Lower leg skin (tissue), 4 donors: ENCODE measurements at places on chromosomes 13 and 19. TPM values are rescaled to one million over a fixed set of nuclear protein-coding genes. Genes with fewer than 3 reads are reported as not detected.
A peak's percentile ranks its signal among the peaks of the same experiment; 100 is the strongest.

The PARP4 gene
- total RNA-seq: 17.0 TPM

The PEX11G gene
- 4.2 TPM for total RNA-seq

The ADAMTSL5 gene
- total RNA-seq: 7.0 TPM

The TSSK6 gene
- 8.7 TPM for total RNA-seq

The ZNF578 gene
- not detected for total RNA-seq

The CACNG6 gene
- not detected for total RNA-seq

GRCh38 chr13:113935001-113935844 is 38.7 kb downstream of the C13orf46 start:
- peak; percentile 80 for DNase-seq

- no peak for DNase-seq
These were observed 7.8 kb downstream of the KHSRP start for GRCh38 chr19:6416658-6417405.

DNA sequence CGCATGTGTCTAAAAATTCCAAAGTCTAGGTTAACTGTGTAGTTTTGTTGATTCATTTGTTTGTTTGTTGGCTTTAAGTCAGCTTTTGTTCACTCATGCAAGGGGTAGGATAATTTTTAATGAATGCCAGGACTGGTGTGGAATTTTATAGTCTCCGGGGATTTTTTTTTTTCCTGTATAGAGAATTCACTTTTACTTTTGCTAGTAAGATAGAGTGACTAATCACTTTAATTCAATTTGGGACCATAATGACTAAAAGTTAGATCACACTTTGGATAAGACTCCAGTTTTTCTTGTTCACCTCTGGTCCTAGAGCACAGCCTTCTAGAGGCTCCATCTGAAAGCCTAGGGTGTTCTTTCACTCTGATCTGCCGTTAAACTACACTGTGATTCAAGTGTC is 1690.0 kb downstream of the PCDH9 start:
- no peak for DNase-seq

DNA sequence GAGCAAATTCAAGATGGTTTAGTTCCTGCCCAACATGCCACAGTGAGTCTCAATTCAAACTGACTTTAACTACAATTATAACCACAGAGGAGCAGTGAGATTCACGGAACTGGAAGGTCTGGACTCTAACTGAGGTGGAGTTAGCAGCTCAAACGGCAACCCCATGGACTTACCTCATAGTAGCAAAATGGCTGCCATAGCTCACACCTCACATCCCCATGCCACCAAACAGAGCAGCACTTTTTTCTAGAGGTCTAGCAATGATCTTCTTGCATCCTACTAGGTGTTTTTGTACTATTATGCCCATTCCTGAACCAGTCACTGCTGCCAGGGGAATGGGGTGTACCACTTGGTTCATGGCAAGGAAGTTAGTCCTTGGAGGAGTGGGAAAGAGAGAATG is 87.7 kb downstream of the ZNF536 start:
- DNase-seq: no peak

DNA sequence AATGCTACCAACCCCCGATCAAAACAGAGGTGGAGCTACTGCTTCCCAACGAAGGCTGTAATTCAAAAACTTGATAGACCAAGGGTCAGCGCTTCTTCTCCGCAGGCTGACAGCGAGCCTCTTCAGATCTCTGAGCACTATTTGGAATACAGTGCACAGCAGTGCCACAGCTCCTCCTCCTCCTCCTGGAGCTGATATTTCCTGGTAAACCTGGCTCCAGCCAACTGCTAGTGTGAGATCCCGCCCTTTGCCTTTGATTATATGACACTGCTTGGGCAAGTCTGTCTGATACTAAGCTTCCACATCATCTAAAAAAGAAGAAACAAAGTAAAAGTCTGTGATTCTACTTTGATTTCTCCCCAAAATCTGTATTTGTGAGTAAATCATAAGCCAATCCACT is 710.5 kb downstream of the DACH1 start:
- no peak for DNase-seq

DNA sequence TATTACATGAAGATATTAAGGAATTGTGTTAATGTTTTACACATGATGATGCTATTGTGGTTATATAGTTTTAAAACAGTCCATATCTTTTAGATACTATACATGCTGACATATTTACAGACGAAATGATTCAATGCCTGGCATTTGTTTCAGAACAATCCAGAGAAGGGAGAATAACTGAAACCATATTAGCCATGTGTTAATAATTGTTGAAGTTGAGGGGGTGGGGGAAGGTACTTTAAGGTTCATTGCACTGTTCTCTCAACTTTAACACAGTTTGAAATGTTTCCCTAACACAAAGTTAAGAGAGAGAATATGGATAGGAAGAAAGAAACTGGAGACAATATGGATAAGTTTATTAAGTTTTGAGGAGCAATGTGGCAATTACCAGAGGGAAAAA is 5.8 kb downstream of the CRYL1 start:
- DNase-seq: no peak

DNA sequence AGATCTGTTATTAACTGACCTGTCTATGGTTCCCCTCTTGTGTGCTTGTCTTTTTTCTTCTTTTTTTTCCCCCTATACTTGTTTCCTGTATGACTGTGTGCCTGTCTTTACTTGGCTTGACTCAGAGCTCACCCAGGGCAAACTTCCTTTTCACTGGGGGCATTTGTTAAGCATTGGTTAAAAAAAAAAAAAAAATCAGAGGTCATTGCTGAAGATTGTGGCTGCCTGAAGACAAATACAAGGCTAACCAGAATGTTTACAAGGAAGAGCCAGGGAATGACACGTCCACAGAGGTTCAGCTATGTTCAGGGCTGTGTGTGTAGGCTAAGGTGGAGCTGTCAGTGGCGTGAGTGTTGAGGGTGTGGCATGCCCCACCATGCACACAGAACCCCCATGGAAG is 47.1 kb downstream of the LNX2 start:
- DNase-seq: no peak

- DNase-seq: no peak
These were observed 21.9 kb downstream of the CILP2 start for GRCh38 chr19:19559931-19560330.

GRCh38 chr13:79423801-79424642 is 18.0 kb upstream of the RBM26 start:
- DNase-seq: no peak

- DNase-seq: no peak
These were observed 5.3 kb downstream of the ZNF296 start for GRCh38 chr19:45070861-45071544.

DNA sequence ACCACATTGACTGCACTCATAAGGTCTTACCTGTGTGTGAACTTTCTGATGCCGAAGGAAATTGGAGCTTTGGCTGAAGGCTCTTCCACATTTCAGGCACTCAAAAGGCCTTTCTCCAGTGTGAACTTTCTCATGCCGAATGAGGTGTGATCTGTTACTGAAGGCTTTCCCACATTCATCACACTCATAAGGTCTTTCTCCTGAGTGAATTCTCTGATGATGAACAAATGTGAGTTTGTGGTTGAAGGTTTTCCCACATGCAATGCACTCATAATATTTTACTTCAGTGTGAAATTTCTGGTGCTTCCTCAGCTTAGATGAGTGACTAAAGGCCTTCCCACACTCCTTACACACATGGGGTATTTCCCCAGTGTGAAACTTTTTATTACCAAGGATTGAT is 5.7 kb downstream of the ZNF132 start:
- no peak for DNase-seq

- DNase-seq: no peak
These were observed 51.5 kb downstream of the SOX21 start for GRCh38 chr13:94660695-94661326.

GRCh38 chr19:33547676-33548075 is 26.1 kb upstream of the PEPD start:
- no peak for DNase-seq

GRCh38 chr13:43191546-43191945 is 168.2 kb downstream of the DNAJC15 start:
- DNase-seq: no peak

DNA sequence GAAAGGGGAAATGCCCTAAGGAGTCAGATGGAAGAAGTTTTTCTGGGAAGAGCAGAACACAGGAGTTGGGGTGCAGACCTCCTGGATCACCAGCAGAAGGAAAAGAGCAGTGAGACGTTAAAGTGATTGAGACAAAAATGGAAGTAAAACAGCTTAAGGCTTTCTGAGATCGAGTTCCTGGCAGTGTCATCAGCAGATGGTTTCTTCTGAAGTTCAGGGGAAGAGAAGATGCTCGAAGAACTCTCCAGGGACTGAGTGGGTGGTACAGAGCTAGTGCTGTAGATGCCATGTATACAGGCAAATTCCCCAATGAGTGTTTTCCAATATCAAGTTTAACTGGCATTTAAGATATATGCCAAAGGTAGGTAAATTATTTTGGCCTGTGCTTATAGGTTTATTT is 272.2 kb upstream of the KLF12 start:
- no peak for DNase-seq

GRCh38 chr19:13860679-13861391 is 16.1 kb upstream of the NANOS3 start:
- DNase-seq: no peak

GRCh38 chr13:49084961-49085360 is 109.2 kb downstream of the FNDC3A start:
- no peak for DNase-seq

DNA sequence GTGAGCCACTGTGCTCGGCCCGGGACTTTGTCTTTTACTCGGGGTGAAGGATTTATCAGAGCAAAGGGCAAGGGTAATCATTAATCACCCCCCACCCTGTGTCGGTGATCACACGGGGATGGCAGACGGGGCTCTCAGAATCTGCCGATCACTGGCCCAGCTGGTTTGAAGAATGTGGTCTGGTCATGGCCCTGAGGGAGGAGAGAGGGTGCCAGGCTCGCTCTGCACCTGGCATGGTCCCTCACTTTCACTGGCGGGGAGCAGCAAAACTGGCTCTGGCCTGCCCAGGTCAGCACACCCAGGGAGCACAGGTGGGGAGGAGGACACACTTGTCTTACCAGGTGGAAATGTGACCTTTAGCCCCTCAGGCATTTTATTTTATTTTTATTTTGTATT is 10.2 kb downstream of the REEP6 start:
- DNase-seq: no peak

DNA sequence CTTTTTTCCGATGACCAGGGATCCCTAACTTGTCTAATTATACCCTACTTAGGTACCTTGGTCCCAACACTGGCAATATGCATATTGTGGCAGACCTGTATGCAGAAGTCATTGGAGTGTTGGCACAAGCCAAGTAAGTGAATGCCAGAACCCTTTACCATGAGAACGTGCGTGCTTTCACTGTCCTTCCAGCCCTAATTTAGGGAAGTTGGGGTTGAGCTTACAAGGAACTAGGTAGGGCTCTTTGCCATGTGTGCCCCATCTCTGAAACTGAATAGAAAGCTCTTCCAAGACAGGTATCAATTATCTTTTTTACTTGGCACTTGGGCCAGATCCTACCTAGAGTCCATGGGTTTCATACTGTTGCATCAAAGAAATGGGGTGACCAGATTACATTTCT is 93.2 kb downstream of the FRY start:
- DNase-seq: no peak

- DNase-seq: no peak
These were observed 20.6 kb downstream of the BRSK1 start for GRCh38 chr19:55304279-55304978.

DNA sequence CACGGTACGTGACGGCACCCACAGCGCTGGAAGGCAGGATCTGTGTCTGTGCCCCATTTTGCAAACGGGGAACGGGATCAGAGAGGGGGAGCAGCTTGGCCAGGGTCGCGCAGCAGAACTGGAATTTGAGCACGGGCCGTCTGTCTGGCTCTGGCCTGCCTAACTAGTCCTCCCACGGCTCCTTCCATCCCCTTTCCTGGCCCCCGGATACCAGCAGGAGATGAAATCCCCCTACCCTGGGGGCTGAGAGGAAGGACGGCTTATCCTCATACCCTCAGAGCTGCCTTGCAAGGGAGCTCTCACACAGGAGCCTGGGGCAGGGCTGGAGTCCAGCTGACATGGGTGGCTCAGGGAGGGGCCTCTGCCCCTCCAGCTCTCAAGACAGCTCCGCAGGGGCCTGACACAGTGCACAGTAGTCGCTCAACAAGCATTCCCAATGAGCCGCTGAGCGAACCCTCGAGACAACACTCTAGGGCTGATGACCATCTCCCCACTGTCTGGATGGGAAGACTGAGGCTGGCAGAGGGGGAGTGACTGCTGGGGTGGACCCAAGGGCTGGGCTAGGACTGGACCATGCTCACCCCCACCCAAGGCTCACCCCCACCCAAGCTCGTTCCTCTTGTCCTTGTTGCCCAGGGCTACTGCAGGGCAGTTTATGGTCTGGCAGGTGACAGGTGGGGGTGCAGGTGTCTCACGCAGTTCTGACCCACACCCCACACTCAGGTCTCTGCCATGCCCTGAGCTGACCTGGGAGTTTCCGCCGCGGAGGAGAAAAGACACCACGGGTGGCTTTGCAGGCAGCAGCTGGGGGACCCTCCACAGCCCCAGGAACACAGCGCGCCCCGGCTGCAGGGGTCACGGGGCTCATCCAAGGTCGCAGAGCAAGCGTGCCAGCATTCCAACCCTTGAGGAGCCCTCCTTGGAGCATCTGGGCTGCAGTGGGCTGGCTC is 4.0 kb downstream of the ZBTB7A start:
- DNase-seq: peak; percentile 87

DNA sequence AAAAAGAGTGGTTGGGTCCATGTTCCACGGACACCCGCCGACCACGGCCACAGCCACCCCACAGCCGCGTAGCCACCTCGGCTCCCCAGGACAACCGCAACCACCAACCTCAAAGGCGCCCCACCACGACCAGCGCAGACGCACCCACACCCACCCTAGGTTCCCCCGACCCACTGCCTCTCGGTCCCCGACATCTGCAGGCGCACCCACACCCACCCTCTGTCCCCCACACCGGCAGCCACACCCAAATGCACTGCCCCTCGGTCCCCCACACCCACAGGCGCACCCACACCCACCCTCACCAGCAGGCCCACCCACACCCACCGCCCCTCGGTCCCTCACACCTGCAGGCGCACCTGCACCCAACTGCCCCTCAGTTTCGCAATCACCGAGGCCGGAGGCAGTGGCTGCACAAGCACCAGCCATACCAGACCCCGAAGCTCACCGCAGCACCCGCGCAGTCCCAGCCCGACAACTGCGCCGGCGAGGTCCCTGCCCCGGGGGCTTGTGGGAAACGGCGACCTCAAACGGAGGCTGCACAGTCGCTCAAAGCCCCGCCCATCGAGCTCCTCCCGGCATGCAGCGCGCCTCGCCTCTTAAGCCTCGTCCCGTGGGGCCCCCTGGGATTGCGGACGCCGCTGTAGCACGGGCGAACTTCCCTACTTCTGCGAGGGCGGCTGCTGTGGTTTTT is 18.3 kb downstream of the ZNF77 start:
- peak; percentile 76 for DNase-seq

- no peak for DNase-seq
These were observed 676.7 kb upstream of the SPRY2 start for GRCh38 chr13:81017513-81018152.
